Nephron progenitor cell (in vitro differentiated cells): ENCODE measurements at places on chromosomes 2 and 18.

GRCh38 chr2:238391042-238391689, 35.6 kb upstream of the ASB1 start:
- no peak overlapping the region for H3K27ac ChIP-seq
- no peak overlapping the region for H3K4me3 ChIP-seq
- DNase-seq, result no peak
- H3K4me1 ChIP-seq, result peaks cover 24% of the 10 kb centered on the region
- no peaks in the 10 kb centered on the region for H3K27me3 ChIP-seq

DNA sequence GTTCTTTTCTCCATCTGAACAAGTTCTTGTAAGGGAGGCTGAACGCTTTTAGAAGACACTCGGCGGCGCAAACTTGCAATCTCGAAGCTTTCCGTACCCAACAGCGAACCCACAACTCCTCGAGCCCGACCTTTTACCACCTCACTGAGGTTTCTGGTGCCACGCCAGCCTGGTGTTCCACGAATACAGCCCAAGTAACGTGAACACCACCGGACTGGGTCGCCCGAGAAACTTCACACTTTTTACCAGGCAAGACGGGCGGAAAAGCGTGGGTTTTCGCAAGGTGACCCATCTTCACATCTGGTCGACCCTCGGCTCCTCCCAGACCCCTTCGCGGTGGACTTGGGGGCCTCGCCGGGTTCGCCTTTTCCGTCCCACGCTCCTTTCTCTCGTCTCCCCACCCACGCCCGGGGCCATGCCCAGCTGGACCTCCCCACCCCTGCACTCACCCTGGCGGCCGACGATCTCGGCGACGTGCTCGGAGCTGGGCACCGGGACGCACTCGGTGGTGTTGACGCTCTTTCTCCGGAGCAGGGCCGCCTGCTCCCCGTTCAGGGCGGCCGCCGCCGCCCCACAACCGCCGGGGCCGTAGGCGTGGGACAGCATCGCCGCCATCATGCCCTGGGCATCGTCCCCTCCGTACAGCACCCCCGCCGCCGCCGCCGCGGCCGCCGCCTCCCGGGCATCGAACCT, 1.2 kb downstream of the MEX3C start:
- H3K27me3 ChIP-seq, result no peaks in the 10 kb centered on the region
- H3K4me1 ChIP-seq, result peaks cover 40% of the 10 kb centered on the region
- peak overlapping the region; percentile 99 for H3K27ac ChIP-seq

DNA sequence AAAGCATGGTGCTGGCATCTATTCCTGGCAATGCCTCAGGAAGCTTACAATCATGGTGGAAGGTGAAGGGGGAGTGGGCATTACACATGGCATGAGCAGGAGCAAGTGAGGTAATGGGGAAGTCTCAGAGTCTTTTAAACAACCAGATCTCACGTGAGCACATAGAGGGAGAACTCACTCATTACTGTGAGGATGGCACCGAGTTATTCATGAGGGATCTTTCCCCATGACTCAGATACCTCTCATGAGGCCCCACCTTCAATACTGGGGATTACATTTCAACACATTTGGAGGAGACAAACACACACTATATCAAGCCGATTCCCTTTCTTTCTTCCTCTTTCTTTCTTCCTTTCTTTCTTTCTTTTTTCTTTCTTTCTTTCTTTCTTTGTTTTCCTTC, 47.9 kb upstream of the FANCL start:
- no peak overlapping the region for H3K27ac ChIP-seq
- DNase-seq, result no peak
- no peaks in the 10 kb centered on the region for H3K36me3 ChIP-seq

- H3K4me1 ChIP-seq, result peaks cover 35% of the 10 kb centered on the region
- H3K27ac ChIP-seq, result no peak overlapping the region
- peaks cover 23% of the 10 kb centered on the region for H3K27me3 ChIP-seq
- no peaks in the 10 kb centered on the region for H3K36me3 ChIP-seq
- no peak overlapping the region for H3K4me3 ChIP-seq
These were observed 104.4 kb downstream of the LIPG start for GRCh38 chr18:49666045-49666775.

GRCh38 chr2:191318729-191319078, 73.5 kb downstream of the MYO1B start:
- H3K4me1 ChIP-seq, result peaks cover 65% of the 10 kb centered on the region
- peaks cover 13% of the 10 kb centered on the region for H3K36me3 ChIP-seq
- H3K4me3 ChIP-seq, result no peak overlapping the region
- peak overlapping the region; percentile 76 for H3K27ac ChIP-seq
- DNase-seq, result peak; percentile 32

- peaks cover 13% of the 10 kb centered on the region for H3K27me3 ChIP-seq
- DNase-seq, result no peak
- H3K36me3 ChIP-seq, result peaks cover 7% of the 10 kb centered on the region
- no peak overlapping the region for H3K27ac ChIP-seq
- H3K4me1 ChIP-seq, result peaks cover 12% of the 10 kb centered on the region
These were observed 73.1 kb downstream of the ACKR3 start for GRCh38 chr2:236642584-236643291.

DNA sequence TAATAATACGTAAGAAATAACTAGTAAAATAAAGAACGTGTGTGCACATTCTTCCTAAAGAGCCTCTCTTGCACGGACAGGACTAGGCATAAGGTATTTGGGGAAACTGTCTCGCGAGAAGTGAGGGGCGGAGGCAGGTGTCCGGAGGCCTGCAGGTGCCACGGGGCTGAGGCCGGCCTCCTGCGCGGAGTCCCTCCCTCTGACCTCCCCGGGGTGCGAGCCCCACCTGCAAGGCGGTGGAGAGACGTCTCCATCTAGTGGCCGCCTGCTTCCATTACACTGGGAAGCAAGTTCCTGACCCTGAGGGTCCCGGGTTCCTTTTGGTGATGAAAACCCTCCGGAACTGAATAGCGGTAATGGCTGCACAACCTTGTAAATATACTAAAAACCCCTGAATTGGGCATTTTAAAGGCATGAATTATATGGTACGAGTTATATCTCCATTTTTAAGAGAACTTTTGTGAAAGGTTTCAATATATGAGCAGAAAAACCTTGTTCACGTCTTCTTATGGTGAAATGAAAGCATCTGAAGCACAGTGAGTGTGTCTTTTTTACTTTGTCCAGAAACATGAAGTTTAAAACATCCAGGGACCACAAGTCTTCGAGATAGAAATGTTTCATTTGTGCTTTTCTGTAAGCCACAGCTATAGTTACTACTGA, 35.5 kb upstream of the CTDP1 start:
- no peak overlapping the region for H3K27ac ChIP-seq
- H3K27me3 ChIP-seq, result peaks cover 20% of the 10 kb centered on the region
- H3K4me1 ChIP-seq, result no peaks in the 10 kb centered on the region
- no peaks in the 10 kb centered on the region for H3K36me3 ChIP-seq
- no peak overlapping the region for H3K4me3 ChIP-seq
- peak; percentile 85 for DNase-seq

DNA sequence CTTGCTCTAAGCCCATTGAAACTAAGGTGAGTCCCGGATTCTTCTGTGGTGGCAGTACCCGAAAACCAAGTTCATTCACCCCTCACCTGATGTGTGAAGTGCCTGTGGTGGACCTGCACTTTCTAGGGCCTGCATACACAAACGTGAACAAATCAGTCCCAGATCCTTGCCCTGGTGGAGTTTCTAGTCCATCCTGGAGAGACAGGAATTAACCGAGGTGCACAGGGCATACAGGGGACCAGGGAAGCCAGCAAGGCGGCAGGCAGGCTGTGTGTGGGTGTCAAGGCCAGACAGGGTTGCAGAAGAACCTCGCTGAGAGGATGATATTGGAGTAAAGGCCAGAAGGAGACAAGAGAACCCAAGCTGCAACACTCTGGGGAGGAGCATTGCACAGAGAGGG, 106.1 kb downstream of the SMIM21 start:
- H3K36me3 ChIP-seq, result peaks cover 15% of the 10 kb centered on the region
- H3K27me3 ChIP-seq, result peaks cover 4% of the 10 kb centered on the region
- H3K4me1 ChIP-seq, result peaks cover 29% of the 10 kb centered on the region
- no peak overlapping the region for H3K27ac ChIP-seq

DNA sequence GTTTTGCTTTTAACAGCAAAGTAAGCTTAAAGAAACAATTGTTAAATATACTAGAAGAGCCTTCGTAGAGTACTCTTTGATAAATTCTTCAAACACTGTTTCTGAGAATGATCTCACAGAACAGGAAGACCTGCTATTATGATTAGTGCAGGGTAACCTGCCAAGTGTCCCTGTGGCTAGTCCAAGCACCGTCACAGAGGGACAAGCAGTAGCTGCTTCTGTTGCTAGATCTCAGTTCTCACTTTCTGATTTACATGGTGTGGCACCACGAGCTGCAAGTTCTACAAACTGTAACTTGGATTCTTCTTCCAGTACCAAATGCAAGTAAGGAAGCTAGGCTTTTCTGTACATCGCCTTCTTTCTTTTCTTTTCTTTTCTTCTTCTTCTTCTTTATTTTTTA, 121.5 kb downstream of the PIEZO2 start:
- no peak for DNase-seq
- no peaks in the 10 kb centered on the region for H3K36me3 ChIP-seq
- no peak overlapping the region for H3K27ac ChIP-seq
- peaks cover 6% of the 10 kb centered on the region for H3K4me1 ChIP-seq
- H3K4me3 ChIP-seq, result no peak overlapping the region

- DNase-seq, result no peak
- H3K4me1 ChIP-seq, result no peaks in the 10 kb centered on the region
- no peak overlapping the region for H3K27ac ChIP-seq
- no peaks in the 10 kb centered on the region for H3K27me3 ChIP-seq
- no peak overlapping the region for H3K4me3 ChIP-seq
- no peaks in the 10 kb centered on the region for H3K36me3 ChIP-seq
These were observed 267.4 kb upstream of the ACVR2A start for GRCh38 chr2:147577323-147577997.

DNA sequence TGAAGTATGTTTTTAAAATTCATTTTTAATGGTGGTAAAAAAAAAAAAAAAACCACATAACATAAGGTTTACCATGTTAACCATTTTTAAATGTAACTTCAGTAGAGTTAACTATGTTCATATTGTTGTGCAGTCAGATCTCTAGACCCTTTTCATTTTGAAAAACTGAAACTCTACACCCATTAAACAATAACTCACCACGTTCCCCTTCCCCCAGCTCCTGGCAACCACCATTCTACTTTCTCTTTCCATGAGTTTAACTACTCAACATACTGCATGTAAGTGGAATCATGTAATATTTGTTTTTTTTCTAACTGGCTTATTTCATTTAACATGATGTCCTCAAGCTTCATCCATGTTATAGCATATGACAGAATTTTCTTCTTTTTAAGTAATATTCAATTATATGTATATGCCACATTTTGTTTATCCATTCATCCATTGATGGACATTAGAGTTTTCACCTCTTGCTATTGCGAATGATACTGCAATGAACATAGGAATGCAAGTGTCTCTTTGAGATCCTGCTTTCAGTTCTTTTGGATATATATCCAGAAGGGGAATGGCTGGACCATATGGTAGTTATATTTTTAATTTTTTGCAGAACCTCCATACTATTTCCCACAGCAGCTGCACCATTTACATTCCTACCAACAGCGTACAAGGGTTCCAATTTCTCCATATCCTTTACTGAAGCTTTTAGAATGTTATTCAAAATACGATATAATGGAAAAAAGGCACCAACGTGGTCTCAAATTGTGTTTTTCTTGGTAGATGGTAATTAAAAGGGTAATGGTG, 91.0 kb downstream of the SPTBN1 start:
- H3K27me3 ChIP-seq, result no peaks in the 10 kb centered on the region
- DNase-seq, result no peak
- H3K4me1 ChIP-seq, result peaks cover 28% of the 10 kb centered on the region
- no peak overlapping the region for H3K27ac ChIP-seq
- H3K36me3 ChIP-seq, result no peaks in the 10 kb centered on the region

DNA sequence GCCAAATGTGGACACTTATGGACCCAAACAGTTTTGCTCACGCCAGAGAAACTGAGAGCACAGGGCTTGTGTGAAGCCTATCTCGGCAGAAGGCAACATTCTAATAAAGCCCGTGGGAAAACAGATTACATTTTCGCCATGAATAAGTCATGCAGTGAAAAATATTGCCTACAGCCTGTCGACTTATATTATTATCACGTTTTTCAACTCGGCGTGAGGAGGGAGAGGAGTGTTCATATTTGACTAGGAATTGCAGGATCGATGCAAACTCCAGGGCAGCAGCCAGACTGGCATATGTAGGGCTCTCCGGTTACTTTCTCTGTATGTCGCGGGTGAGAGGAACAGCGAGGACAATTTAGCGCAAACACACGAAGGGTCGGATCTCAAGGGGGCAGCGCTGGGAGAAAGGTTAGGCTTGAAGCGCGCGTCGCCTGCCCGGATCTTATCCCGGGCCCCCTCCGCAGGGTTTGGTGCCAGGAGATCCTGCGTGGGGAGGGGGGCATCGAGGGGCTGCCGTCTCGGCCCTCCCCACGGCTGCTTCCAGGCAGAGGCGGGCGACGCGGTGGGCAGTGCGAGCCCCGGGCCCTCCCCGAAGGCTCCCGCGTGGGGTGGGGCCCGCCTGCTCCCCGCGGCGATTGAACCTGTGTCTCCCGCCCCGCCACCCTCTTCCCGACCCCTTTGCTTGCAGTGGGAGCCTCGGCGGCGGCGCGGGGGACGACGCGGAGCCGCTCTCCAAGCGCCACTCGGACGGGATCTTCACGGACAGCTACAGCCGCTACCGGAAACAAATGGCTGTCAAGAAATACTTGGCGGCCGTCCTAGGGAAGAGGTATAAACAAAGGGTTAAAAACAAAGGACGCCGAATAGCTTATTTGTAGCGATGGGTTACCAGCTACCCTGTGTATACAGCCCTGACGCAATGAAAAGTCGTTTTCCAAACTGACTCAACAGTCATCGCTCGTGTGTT, 4.4 kb downstream of the ADCYAP1 start:
- H3K27me3 ChIP-seq, result peaks cover 99% of the 10 kb centered on the region
- peak; percentile 41 for DNase-seq
- no peak overlapping the region for H3K27ac ChIP-seq
- H3K4me3 ChIP-seq, result peak overlapping the region; percentile 79

GRCh38 chr2:177268187-177268871, 3.8 kb upstream of the NFE2L2 start:
- H3K36me3 ChIP-seq, result no peaks in the 10 kb centered on the region
- H3K4me3 ChIP-seq, result no peak overlapping the region
- no peak overlapping the region for H3K27ac ChIP-seq
- peaks cover 33% of the 10 kb centered on the region for H3K4me1 ChIP-seq

DNA sequence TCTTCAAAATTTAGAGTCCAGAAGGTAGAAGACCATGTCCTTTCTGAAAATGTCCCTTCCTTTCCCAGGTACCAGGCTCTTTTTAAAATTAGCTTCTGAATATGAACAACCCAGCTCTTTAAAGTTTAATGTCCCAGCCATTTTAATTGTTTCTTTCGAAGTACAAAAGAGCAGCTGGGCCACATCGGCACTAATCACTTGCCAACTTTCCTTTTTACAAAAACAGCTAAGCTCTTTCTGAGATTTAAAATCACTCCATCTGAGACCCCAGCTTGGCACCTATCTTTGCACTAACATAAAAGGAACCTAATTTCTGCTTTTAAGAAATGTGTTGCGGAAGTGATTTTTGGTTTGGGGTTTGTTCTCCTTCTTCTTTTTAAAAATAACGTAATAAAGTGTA, 2.6 kb downstream of the BOD1L2 start:
- H3K4me1 ChIP-seq, result peaks cover 36% of the 10 kb centered on the region
- H3K27me3 ChIP-seq, result peaks cover 39% of the 10 kb centered on the region
- no peak overlapping the region for H3K4me3 ChIP-seq
- H3K36me3 ChIP-seq, result no peaks in the 10 kb centered on the region
- no peak overlapping the region for H3K27ac ChIP-seq
